EH (cell line): ENCODE measurements at places on chromosomes 12 and 14.

- DNase-seq, result no peak
These were observed 101.9 kb downstream of the DACT1 start for GRCh38 chr14:58739674-58740073.

- no peak for DNase-seq
These were observed 18.9 kb downstream of the PITPNM2 start for GRCh38 chr12:123131879-123132402.

DNA sequence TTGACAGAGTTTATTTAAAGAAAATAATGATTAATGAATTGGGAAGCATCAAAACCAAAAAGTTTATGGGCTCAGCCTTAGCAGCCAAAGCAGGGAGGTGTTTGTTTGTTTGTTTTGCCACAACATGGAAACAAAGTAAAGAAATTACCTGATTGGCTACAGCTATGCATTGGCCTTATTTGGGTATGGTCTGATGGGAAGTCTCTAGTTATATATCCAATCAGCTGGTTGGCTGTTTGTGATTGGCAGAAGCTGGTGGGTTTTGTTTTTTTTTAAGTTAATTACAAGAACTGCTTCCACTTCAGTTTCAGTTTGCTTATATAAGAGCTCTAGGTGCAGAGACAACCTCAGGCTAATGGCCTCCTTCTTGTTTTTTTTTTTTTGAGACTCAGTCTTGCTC, 4.6 kb upstream of the LEMD3 start:
- no peak for DNase-seq

DNA sequence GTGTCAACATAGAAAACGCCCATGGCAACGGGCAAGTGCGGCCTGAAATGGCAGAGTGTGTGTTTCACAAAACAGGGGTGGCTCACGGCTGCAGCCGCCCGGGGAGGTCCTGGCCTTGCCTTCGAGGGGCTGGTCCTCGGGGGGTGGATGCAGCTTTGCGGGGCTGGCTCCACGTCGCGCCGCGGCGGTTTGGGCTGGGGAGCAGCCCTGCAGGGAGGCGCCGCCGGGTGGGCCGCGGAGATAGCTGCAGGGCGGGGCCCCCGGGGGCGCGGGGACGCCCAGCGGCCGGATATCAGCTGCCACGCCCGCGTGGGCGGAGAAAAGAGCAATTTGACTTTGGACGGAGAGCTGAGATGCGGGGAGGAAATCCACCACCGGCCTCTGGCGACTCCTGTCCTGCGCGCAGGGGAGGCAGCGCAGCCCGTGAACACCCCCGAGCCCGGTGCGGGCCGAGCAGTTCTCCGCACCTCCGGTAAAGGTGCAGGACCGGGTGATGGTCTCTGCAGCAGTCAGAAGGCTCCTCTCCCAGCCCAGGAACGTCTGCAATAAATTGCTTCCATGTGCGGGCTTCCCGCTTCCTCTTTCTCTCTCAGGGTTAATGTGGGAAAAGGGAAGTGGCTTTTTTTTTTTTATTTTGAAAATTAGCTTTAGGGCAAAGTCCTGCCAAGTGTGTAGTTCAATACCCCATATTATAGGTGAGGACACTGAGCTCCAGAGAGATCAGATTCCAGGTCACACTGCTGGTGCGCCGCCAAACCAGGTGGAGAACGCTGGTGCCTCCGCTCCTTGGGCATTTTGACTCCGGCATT, 110.5 kb downstream of the ARF6 start:
- DNase-seq, result peak; percentile 75

- DNase-seq, result peak; percentile 69
These were observed 5.6 kb upstream of the HMGA2 start for GRCh38 chr12:65818454-65819382.
